ENCODE measurements at places on chromosomes 6 and 20.
A peak's percentile ranks its signal among the peaks of the same experiment; 100 is the strongest.

GRCh38 chr20:37361336-37361735, 15.4 kb downstream of the SRC start:
- DNase-seq, result no peak

DNA sequence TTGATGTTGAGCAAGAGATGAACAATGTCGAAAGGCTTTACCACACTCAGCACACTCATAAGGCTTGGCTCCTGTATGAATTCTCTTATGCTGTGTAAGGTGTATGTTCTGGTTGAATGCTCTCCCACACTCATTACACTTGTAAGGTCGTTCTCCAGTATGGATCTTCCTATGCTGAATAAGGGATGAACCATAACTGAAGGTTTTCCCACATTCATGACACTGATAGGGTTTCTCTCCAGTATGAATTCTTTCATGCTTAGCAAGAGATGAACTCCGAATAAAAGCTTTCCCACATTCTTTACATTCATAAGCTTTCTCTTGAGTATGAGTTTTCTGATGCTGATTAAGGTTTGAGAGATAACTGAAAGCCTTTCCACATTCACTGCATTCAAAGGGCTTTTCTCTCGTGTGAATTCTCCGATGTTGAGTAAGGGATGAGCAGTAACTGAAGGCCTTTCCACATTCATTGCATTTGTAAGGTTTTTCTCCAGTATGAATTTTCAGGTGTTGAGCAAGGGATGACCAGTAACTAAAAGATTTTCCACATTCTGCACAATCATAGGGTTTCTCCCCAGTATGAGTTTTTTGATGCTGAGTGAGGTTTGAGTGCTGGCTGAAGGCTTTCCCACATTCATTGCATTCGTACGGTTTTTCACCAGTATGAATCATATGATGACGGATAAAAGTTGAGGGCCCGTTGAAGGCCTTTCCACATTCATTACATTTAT, 21.1 kb downstream of the ZNF184 start:
- DNase-seq, result no peak

DNA sequence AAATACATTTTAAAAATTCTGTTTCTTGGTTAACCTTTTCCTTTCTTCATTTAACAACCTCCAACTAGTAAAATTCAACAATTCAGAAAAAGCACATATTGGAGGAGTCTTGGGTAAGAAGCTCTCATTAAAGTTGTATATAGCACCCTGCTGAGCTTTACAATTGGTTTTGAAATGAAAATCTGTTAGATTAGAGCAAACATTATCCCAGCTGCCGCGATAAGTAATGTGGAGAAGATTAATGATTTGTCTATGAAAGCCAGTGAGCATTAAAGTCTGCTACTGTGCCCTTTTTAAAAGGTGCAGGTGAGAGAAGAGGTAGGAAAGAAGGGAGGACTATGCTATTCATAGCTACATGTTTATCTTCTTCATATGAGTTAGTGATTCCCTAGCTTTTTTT, 201.5 kb downstream of the ZFAND3 start:
- DNase-seq, result no peak

- no peak for DNase-seq
Measured at GRCh38 chr6:131631625-131632289, 3.7 kb upstream of the MED23 start.

- peak; percentile 70 for DNase-seq
Measured at GRCh38 chr6:105135056-105135455, 44.8 kb downstream of the POPDC3 start.

- DNase-seq, result no peak
Measured at GRCh38 chr6:14910692-14911547, 334.9 kb upstream of the JARID2 start.

DNA sequence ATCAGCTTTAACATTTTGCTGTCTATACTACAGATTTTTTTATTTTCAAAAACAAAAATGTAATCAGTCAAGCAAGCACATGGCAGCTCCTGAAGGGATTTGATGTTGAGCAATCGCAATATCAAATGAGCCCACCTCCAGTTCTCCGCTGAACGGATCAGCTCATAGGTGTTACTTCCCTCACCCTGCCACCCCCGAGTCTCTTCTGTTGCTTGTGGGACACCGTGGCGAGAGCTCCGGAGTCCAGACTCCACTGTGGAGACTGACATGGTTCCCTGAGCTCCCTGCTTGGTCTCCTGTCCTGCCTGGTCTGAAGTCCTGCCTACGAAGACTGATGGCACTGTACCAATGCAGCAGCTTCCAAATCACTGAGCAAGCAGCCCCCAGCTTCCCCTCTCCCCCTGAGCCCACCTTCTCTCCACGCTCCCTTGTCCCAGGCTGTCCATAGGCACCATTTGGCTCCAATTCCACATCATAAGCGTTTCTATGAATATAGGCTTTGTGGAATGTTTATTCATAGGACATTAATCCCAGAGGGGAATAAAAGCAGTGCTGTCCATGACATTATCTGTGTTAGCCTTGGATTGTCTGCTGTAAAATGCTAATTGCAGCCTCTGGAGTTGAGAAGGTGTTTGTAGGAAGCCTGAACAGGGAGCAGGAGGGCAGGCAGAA, 162.2 kb downstream of the LY86 start:
- DNase-seq, result no peak

DNA sequence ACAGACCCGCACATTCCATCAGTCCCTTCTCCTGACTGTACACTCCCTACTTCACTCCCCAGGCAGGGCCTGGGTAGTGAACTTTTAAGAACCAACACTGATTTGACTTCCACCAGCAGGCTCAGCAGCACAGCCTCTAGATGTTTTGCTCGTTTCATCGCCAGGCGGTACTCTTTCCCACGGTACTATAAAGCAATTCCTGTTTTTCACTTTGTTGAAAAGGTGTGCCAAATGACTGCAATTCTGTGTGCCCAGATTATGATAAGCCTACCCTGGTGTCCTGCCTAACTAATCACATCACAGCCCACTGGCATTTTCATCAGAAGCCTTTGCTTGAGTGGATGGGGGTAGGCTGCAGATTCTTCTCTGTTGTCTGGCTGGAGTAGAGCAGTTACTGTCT, 12.9 kb upstream of the WTAP start:
- no peak for DNase-seq

GRCh38 chr6:166031275-166031674, 136.4 kb downstream of the TBXT start:
- no peak for DNase-seq

DNA sequence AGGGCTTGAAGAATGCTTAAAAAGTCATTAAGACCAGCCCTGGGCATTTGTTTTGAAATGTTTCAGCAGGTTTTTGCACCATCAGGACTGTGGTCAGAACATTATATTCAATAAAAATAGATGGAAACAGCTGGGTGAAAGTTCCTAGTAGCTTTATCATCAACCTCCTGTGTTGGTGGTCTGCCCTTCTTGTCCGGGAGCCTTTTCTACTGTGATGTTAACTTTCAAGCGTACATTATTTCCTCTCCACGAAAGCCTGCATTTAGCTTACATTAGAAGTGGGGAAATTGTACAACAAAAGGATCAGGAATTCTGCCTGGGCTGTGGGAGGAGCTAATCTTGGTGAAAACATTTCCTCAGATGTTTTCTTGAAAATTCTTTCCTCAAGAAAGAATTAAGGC, 71.1 kb downstream of the LAMA4 start:
- no peak for DNase-seq

- no peak for DNase-seq
Measured at GRCh38 chr6:97316978-97317377, 34.0 kb upstream of the MMS22L start.

DNA sequence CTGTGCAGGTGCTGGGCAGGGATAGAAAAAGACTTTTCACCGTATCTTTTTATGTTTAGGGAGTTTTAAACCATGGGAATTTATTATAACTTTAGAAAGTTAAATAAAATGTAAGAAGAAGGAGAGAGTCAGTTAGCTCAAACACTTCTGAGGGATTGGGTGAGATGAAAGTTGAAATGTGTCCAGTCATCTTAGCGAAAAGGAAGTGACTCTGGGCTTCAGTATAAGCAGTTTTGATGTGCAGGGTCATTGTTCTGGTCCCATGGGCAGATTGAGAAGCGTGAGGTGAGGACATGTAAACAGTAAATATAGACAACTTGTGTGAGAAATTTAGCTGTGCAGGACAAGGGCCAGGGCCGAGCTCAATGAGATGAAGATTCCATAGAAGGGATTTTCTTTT, 66.9 kb downstream of the TOX2 start:
- DNase-seq, result no peak

- no peak for DNase-seq
Measured at GRCh38 chr6:123467392-123467791, 169.4 kb downstream of the TRDN start.

DNA sequence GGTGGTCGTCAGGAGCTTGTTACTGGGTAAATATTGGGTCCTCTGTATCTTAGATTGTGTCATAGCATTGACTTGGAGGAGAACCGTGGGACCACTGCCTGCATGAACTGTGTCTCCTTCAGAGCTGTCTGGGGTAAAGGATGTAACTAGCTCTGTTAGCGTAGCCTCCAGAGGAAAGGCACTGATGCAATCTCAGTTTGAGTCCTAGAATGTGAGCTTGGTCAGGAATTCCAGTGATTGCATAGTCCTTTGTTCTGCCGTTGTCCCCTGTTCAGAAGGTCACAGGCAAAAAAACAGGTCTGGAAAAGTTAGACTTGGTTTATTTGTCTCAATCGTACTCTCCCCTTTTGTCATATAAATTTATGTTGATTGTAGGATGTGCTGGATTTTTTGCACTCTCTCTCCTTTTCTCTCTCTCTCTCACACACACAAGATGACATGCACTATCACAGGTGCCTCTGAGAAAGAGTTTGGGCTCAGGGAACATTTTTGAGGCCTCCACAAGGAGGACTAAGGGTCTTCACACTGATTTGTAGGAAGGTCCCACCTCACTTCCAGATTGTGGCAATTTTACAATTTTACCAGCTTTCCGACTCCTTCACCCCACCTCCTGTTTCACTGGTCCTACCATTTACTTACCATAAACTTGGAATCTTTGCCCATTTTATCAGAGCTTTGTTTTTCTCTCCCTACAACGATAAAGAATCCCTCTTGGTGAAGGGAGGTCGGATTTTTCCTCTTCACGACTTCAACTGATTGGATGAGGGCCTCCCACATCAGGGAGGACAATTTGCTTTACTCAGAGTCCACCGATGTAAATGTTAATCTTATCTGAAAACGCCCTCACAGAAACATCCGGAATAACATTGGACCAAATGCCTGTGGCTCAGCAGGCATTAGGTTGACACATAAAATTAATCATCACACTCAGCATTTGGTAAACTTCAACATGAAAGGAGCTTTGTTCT, 7.0 kb upstream of the DACT2 start:
- no peak for DNase-seq

All from SK-N-DZ (cell line).